Bronchial epithelial cell (primary cell): ENCODE measurements at places on chromosomes 1 and 21.

DNA sequence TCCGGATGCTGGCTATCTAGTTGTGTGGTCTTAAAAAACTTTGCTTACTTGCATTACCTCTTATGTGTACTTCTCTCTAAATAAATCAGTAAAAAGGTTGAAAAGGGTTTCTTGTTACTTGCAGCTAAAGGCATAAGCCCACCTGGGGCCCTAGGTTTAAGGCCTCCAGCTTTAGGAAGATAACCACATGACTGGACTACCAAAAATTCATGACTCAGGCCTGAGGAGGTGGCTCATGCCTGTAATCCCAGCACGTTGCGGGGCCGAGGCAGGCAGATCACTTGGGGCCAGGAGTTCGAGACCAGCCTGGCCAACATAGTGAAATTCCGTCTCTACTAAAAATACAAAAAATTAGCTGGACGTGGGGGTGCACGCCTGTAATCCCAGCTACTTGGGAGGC lies 142.9 kb downstream of the APP start:
- DNase-seq, result peak; percentile 18

- no peak for DNase-seq
Measured at GRCh38 chr1:4086921-4087320, 186.8 kb upstream of the C1orf174 start.

DNA sequence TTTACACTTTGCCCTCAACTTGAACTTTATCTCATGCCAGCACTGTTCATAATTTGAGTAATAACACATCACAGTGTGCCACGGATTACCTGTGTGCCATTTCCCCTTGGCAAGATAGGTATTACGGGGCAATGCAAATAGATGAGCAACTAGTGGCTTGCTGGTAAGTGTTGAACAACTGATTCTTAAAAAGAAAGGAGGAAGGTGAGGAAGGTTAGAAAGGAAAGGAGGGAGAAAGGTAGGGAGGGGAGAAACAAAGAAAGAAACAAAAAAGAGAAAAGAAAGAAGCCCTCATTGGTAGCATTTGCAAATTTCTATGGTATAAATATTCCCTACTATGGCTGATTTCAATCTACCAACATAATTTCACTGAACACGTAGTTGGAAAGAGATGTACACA lies 118.2 kb upstream of the OLIG2 start:
- no peak for DNase-seq

- DNase-seq, result peak; percentile 75
Measured at GRCh38 chr21:38159355-38159754, 97.4 kb upstream of the KCNJ15 start.

DNA sequence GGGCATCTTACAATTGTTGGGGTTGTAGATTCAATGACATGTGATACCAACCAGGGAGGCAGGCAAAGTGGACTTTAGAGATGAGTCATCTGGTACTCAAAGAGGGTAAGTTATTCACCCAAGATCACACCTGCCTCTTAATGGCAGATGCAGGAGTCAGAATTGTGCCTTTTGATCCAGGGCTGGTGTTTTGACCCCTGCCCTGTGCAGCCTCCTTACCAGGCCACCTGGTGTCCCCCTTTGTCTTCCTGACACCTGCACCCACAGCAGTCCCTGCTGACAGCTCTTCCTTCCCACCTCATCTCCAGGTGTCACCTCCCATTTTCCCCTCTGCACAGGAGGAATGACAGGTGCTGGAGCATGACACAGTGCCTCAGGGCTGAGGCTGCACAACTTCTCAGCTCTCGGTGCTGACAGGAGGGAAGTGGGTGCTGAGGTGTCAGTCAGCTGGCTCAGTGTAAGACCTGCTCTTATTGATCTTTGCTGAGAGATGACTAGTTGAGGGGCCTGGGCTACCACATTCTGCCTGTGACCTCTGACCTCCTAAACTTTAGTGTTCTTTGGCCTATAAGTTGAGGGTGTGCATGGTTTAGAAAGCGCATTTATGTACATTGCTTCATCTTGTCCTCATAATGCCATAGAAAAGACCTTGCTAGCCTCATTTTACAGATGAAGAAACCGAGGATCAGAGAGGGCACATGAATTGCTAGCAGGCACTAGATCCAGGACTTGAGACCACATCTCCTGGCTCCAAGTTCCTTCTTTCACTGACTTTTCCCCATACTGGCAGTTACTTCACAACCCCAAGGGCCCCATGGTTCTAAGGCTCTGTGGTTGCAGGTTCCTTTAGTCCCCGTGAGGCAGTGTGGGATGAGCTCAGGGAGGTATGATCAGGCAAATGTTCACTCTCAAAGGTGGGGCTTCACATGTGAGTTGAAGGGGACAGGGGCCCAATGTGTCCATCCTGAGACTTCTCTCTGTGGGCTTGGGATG lies 31.3 kb downstream of the CACNA1E start:
- DNase-seq, result peak; percentile 4

- no peak for DNase-seq
Measured at GRCh38 chr21:15298306-15298705, 233.5 kb upstream of the NRIP1 start.

- no peak for DNase-seq
Measured at GRCh38 chr1:203028784-203029553, 2.7 kb downstream of the PPFIA4 start.

DNA sequence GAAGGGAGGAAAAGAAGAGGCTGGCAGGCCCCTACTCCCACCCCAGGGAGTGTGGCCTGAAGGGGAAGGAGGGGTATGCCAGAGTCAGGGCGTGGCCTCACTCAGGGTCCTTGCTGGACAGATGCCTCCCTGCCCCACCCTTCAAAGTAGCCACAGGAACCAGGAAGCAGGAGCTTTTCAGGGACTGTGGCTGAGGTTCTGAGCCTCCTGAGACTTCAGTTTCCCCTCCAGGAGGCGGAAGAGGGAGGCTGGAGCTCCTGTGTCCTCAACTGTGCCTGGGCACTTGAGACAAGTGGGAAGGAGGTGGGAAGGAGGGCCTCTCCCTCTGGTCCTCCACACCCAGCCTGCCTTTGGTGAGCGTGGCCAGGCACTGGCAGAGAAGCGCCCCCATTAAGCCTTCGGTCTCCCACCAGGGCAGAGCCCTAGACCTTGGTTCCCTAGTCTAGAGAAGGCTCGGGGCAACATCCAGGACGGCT lies 5.3 kb downstream of the CELSR2 start:
- DNase-seq, result no peak

DNA sequence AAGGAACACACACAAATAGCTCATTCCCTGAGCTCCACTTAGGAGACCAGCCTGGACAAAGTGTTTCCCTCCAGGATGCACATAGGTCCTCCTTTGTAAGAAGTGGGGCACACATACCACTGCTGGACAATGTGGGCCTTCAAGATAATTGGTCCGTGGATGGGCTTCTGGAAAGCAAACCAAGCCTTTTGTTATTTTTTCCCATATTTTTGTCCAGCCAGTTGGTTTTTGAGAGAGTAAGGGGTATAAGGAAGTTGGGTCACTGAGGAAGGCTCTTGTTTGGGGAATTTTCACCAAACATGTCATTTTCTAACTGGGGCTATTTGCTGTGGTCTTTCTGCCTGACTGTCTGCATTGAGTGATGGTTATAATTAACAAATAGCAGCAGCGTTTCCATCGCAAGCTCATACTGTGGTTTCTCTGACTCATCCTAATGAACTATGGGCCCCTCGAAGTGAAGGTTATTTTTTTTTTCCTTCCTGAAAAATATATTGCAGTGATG lies 306.3 kb upstream of the DUSP10 start:
- peak; percentile 37 for DNase-seq

- no peak for DNase-seq
Measured at GRCh38 chr21:38504066-38504465, 5.8 kb upstream of the ERG start.

GRCh38 chr1:180881806-180882509 lies 30.7 kb upstream of the KIAA1614 start:
- DNase-seq, result peak; percentile 63

DNA sequence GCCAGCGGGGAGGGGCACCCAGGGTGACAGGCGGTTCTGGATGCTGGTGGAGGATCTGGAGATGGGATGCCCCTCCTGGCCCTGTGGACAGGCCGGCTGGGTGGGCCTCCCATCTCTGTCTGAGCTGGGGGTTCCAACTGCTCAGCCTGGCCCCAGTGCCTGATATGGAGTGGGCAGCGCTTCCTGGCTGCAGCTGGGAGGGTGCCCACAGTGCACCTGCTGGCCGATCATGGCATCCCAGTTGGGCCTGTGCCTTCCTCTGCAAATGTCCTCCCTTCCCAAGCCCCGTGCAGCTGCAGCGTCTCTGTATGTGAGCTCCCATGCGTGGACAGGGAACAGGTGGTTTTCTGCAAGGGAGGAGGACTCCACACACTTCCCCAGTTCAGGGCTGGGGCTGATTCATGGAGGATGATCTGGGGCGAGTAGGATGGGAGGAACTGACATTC lies 2.1 kb downstream of the PFKL start:
- DNase-seq, result no peak

DNA sequence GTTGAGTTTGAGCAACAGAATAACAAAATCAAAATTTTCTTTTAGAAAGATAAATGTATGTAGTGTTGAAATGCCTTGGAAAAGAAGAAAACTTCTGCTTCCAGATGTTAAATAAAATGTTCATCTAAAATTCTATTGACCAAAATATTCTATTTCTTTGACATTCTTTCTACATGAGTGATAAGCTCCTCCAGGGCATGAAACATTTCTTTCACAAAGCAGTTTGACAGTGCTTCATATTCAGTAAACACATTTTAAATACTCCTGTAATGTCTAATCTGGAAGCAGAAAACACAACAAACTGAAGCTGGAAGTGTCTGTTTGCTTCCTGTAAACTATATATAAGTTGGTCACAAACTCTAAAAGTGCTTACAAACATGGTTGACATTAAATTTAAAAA lies 61.5 kb downstream of the RGS21 start:
- DNase-seq, result no peak

GRCh38 chr1:47565092-47565491 lies 127.2 kb downstream of the FOXD2 start:
- DNase-seq, result no peak
